ENCODE measurements at places on chromosomes 6 and 20.

DNA sequence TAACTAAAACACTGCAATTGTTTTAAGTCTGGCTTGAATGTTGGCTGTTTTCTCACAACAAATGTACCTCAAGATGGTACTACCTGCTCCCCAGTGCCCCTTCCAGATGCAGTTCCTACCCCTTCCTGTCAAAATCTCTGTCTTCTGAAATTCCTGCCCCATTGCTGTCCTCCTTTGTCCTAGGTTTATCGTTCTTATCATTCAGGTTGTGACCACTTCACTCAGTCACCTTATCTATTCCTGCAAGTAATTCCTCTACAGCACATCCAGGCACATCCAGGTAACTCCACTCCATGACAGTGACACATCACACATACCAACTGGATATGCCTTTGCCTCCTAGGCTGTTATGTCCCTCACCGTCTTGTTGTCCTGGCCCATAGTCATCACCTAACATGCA is 90.2 kb downstream of the TRDN start:
- DNase-seq: no peak

DNA sequence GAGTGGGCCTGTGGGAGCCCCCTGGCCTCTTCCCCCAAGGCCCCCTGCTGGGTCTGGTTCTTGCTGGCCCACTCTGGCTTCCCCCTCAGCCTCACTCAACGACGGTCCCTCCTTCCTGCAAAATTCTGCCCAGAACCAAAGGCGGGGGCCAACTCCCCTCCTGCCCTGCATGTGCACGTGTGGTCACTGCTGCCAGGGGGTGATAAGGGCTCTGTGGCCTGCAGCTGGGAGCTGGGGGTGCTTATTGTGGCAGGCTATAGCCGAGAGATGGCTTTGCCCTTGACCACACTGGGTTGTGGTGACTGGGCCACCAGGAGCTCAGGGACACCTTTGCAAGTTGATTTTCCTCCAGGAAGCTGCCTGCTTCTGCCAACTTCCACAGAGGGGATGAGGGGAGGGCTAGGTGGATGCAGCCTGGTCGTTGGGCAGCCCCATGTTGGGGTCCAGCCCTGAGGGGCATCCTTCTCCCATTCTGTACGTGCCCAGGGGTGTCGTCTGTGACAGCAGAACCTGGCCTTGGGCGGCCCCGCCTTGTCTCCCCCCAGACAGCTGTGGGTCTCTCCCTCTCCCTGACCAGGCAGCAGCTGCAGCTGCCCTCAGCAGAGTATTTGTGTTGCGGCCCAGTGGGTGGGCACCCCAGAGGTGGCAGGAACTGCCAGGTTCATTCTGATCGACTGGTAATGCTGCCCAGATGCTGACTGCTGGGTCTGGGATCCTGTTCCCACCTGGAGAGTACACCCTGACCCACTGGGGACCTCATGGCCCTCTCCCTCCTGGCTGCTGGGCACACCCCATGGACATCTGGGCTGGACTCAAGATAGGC is 5.6 kb downstream of the TCEA2 start:
- DNase-seq: no peak

GRCh38 chr6:145329257-145329656 is 406.1 kb downstream of the EPM2A start:
- DNase-seq: no peak

DNA sequence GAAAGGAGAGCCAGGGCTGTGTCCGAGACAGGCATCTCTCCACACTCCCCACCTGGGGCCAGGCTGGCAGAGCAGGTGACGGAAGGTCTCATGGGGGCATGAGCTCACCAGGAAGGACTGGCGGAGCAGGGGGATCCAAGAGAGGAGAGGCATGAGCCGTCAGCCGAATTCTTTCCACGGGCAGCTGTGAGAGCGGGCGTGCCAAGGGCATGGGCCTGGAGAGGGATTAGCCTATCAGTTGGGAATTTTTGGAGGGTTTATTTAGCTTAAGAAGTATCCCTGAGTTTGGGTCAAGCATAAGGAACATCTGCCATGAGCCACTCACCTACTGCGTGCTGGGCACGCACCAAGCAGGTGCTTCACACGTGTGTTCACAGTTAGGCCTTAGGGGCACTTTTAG is 60.2 kb upstream of the ZNFX1 start:
- no peak for DNase-seq

- no peak for DNase-seq
These were observed 220.1 kb downstream of the HACE1 start for GRCh38 chr6:104639668-104640067.

DNA sequence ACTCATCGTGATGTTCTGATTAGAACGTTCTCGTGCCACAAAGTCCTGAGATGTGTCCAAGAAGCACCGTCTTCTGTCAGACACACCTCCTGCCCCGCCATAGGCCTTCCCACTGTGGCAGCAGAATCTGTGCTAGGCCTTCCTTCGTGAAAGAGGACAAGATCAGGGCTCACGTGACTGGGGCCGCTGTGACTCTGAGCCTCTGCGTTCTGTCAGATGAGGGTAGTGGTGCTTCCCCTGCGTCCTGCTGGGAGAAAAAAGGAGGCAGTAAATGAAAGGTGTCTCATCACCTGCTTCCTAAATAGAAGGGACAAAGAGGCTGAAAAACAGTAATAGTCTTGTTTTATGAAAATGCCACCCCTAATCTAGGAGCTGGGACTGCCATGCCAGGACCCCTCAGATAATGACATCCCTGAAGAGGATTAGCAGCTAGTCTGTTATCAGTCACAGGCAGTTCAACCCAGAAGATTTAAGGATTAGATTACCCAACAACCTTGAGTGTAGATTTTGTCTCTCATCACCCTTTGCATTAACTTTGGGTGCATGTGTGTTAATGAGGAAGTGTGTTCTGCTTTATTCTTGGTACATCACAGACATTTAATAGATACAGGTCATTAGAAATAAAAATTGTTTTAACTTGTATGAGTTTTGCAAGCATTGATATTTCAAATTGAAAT is 4.1 kb downstream of the DNAJC5 start:
- DNase-seq: no peak

DNA sequence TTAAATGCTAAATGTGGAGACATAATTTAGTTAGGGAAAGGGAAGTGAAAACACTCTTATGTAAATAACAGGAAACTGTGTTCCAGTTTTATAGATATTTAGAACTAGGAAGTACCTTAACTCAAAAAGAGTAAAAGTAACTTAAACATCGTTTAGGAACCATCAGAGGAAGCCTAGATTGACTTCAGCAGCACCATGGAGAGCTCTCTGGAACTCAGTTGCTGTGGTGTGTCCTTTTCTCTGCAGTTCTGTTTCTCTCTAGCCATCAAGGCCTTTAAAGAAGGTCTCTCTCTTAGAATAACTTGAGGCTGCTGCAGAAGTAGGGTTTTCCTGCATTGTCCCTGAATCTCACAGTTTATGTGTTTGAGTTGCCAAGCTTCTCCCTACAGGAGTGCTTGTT is 26.9 kb downstream of the CLVS2 start:
- DNase-seq: no peak

GRCh38 chr6:113488812-113489685 is 368.1 kb upstream of the MARCKS start:
- no peak for DNase-seq

- no peak for DNase-seq
These were observed 2.4 kb downstream of the DYNLT1 start for GRCh38 chr6:158642097-158642601.

- no peak for DNase-seq
These were observed 18.8 kb downstream of the SCAF8 start for GRCh38 chr6:154752022-154752421.

DNA sequence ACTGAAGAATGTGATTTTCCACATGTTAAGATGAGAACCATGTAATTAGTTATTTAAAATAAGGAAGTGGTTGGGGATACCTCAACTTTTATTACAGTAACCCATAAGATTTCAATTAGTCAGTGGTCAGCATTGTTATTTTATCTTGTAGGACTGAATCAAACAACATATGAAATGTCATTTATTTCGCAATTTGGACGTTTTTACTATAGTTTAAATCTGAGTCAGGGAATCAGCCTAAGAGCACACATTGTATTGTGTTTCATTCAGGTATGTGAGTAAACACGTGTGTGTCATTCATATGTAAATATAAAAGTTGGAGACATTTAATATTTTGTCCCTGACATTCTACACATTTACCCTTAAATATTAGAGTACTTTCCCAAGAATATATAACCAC is 1418.7 kb downstream of the GRIK2 start:
- DNase-seq: no peak

GRCh38 chr20:38573413-38573812 is 7.6 kb upstream of the ADIG start:
- no peak for DNase-seq

- no peak for DNase-seq
These were observed 36.6 kb downstream of the GMPR start for GRCh38 chr6:16274885-16275589.

GRCh38 chr6:132568611-132569010 is 1.5 kb upstream of the TAAR6 start:
- DNase-seq: no peak

- DNase-seq: no peak
These were observed 61.1 kb downstream of the ZBTB2 start for GRCh38 chr6:151330130-151330696.

DNA sequence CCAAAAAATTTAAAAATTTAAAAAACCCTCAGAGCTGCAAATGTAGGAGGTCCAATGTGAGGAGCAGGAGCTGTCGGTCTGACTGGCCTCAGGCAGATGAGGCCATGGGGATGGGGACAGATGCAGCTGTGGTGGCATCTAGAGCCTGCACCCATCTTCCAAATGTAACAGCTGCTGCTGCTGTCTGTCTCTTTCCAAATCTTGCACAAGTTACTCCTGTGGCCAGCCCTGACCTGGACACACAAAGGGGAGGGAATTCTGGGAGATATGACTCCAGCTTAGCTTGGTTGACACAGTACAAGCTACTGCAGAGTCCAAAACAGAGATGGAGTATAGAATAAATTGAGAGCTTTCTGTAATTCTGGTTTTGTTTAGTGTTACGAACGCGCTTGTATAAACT is 115.2 kb downstream of the PRND start:
- DNase-seq: no peak

GRCh38 chr6:88734544-88734943 is 228.9 kb downstream of the RNGTT start:
- DNase-seq: no peak

- peak; percentile 52 for DNase-seq
These were observed 887 bp upstream of the NSFL1C start for GRCh38 chr20:1467355-1468116.

DNA sequence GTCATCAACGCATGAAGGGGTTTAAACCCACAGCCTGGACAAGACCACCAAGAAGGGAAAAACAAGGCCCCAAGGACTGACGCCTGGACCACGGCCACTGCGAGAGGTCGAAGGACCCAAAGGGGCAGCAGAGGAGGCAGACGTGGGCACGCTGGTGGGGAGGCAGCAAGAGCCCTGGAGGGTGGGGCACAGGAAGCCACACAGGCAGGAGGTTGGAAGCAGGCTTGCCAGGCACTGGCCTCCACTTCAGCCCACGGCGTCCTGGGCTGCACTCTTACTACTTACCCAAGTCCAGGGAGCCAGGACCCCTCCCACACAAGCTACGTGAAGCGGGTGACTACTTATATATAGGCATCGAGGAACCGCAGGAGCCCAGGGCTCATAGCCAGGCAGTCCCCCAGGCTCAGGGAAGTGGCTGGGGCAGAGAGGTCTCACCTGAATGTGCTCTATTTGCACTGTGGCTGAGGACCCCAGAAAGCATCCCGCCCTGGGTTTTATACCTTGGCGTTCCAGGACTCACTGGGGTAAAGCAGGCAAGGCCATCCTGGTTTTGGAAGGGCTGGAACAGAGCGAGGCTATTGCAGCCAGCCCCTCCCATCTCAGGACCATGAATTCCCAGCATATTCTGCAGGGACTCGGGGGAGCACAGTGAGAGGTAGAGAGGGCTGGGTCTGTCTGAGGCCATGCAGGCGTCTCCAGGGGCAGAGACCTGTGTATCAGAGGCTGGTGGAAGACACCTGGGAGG is 113.8 kb upstream of the AFDN start:
- no peak for DNase-seq

DNA sequence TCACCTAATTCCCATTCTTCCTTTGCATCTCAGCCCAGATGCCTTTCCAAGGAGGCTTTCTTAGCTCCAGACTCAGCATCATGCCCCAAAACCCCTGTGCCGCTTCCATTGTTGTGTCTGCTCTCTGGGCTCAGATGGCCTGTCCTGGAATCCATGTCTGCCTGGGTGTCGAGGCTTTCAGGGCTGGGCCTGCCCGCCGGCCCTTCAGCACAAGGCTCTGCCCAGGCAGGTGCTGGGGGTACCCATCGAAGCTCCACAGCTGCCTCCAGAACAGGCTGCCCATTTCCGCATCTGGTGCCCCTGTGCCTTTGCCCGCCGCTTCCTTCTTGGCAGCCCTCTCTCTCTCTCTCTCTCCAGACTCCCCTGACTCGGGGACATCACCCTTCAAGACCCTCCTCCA is 1.2 kb downstream of the CPXM1 start:
- no peak for DNase-seq

- no peak for DNase-seq
These were observed 36.5 kb upstream of the MPC1 start for GRCh38 chr6:166419286-166419685.

GRCh38 chr6:25659633-25660368 is 7.8 kb downstream of the SCGN start:
- DNase-seq: no peak

DNA sequence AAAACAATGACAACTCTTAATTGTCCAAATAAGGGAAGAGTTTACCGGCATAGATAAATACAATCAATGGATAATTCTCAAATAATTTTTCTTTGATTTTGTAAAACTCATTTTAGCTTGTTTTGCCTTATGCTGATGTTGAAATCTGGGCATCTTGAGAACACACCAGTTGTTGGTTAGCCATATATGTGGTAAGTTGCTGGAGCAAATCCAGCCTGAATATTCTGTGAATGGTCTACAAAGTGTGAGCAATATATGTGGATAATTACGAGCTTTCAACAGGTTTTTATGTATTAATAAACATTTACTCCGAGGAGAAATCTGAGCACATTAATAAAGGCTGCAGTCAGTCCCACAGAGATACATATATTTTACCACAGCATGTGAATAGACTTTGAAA is 423.6 kb downstream of the BCKDHB start:
- DNase-seq: no peak

DNA sequence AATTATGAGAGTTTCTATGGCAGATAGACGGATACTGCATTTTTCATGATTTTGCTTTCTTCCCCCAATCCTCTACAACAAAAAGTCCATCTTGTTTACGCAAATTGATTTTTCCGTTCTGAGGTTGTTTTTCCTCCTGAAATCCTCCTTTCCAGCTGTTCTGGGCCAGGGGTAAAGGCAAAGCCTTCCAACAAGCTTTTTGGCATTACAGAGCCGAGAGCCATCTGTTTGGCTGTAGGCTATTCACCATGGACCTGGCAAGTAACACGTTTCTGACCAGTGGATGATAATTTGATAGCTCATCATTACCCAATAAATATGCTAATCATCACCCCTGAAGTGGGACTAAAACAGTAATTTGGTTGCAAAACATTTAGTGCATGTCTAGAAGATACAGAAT is 226.5 kb downstream of the CBLN4 start:
- DNase-seq: no peak

GRCh38 chr6:3894590-3895311 is 45.6 kb downstream of the FAM50B start:
- no peak for DNase-seq

DNA sequence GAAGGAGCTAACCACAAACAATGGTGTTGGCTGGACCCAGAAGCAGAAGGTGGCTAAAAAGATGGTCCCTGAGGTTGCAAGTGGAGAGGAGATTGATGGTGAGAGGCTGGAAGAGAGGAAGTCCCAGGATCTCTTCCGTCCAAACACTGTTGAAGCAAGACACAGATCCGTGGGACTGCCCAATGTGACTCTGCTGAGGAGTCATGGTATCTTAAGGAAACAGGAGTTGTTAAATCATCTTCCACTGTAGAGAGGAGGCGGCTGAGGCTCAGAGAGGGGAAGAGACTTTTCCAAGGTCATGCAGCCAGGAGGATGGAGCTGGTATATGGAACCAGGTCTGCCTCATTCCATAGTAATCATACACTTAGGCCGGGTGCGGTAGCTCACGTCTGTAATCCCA is 4.1 kb upstream of the ZNF335 start:
- DNase-seq: no peak
